ENCODE measurements at places on chromosomes 2 and 18. TPM values are rescaled to one million over a fixed set of nuclear protein-coding genes. Genes with fewer than 3 reads are reported as not detected.

The SEPTIN2 gene
- total RNA-seq: 373 TPM

The TTL gene
- total RNA-seq: 22.9 TPM

The KIAA2012 gene
- total RNA-seq: not detected

The FMNL2 gene
- 53.6 TPM for total RNA-seq

The RBBP8 gene
- 17.3 TPM for total RNA-seq

The STAT4 gene
- 6.1 TPM for total RNA-seq

The PRSS56 gene
- total RNA-seq: not detected

The MEIS1 gene
- 35.5 TPM for total RNA-seq

The SH2D6 gene
- total RNA-seq: 0.27 TPM

The C2orf80 gene
- not detected for total RNA-seq

The CLEC4F gene
- not detected for total RNA-seq

The IHH gene
- 23.1 TPM for total RNA-seq

The GAREM2 gene
- 4.7 TPM for total RNA-seq

The PGAP1 gene
- total RNA-seq: 15.3 TPM

The GALNT3 gene
- total RNA-seq: 49.9 TPM

The TUBA3D gene
- 126 TPM for total RNA-seq

All from hepatocyte (in vitro differentiated cells).